ENCODE measurements at places on chromosomes 1 and 21.

- DNase-seq = no peak
Observed at GRCh38 chr1:48019714-48020315, 22.6 kb upstream of the TRABD2B start.

GRCh38 chr1:46284597-46285564 lies 18.5 kb downstream of the LRRC41 start:
- no peak for DNase-seq

DNA sequence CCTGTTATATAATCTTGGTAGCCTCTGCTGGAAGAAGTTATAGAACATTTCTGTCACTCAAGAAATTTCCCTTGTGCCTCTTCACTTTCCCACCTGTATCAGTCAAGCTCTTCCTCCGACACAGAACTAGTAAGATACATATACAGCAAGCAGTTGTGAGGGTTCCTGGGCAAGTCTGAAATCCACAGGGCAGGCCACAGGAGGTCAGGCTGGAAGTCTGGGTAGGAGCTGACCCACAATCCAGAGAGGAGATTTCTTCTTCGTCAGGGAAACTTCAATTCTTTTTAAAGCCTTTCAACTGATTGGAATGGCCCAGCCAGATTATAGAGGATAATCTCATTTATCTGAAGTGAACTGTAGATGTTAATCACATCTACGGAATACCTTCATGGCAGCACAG lies 96.4 kb upstream of the FMN2 start:
- no peak for DNase-seq

GRCh38 chr1:27879374-27880082 lies 7.2 kb downstream of the THEMIS2 start:
- DNase-seq = no peak

- no peak for DNase-seq
Observed at GRCh38 chr1:178628637-178629251, 96.3 kb upstream of the RALGPS2 start.

GRCh38 chr1:20648438-20648837 lies 12.7 kb downstream of the DDOST start:
- DNase-seq = no peak
